ENCODE measurements at places on chromosomes 7 and 10.

GRCh38 chr7:8060241-8060640 lies 91.6 kb downstream of the GLCCI1 start:
- no peak for DNase-seq

GRCh38 chr10:129863201-129863663 lies 100.8 kb downstream of the EBF3 start:
- no peak for DNase-seq

DNA sequence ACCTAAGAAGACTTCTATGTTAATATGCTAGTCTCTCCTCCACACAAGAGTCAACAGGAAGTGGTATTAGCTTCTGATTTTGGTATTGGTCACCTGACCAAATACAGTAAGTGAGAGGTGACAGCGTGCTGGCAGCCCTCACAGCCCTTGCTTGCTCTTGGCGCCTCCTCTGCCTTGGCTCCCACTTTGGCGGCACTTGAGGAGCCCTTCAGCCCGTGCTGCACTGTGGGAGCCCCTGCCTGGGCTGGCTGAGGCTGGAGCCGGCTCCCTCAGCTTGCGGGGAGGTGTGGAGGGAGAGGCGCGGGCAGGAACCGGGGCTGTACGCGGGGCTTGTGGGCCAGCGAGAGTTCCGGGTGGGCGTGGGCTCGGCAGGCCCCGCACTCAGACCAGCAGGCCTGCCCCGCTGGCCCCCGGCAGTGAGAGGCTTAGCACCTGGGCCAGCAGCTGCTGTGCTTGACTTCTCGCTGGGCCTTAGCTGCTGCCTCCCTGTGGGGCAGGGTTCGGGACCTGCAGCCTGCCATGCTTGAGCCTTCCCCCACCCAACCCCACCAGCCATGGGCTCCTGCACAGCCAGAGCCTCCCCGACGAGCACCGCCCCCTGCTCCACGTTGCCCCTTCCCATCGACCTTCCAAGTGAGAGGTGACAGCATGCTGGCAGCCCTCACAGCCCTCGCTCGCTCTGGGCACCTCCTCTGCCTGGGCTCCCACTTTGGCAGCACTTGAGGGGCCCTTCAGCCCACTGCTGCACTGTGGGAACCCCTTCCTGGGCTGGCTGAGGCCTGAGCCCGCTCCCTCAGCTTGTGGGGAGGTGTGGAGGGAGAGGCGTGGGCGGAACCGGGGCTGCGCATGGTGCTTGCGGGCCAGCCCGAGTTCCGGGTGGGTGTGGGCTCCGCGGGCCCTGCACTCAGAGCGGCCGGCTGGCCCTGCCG lies 4.2 kb upstream of the ACSL5 start:
- no peak for DNase-seq

GRCh38 chr10:115937768-115938056 lies 335.3 kb downstream of the GFRA1 start:
- DNase-seq, result no peak

DNA sequence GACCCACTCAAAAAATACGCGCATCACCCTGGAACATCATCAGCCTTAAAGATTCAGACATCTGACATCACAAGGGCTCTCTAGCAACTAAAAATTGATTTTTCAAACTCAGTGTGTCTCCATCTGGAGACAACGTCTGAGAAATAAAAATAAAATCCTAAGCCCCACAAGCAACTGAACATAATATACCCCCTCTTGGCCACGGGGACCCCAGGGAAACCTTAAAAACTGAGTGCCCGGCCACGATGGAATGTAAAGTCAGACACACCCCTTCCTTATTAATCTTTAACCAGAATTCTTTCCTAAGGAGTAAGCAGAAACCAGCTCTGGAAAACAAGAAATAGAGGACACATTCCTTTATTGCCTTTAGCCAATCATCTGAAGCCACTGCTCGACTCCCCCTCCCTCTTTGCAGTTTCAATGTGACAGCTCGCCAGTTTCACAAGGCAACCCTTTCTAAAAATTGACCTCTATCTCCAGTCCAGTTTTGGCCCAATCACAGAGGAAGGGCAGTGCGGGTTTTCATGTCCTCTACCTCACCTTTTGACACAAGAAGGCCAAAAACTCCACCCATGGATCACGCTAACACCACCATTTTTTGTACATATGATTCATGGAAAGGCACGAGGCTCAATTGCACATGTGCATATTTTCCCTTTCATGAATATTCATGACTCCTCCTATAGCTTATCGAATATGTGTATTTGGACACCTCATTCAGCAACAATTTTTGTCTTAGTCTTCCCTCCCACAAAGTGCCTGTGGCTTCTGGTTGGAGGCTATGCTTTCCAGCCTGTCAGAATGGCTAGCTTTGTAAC lies 24.2 kb downstream of the IFIT3 start:
- no peak for DNase-seq

- DNase-seq, result no peak
These were observed 72.3 kb downstream of the AMZ1 start for GRCh38 chr7:2760098-2760889.

DNA sequence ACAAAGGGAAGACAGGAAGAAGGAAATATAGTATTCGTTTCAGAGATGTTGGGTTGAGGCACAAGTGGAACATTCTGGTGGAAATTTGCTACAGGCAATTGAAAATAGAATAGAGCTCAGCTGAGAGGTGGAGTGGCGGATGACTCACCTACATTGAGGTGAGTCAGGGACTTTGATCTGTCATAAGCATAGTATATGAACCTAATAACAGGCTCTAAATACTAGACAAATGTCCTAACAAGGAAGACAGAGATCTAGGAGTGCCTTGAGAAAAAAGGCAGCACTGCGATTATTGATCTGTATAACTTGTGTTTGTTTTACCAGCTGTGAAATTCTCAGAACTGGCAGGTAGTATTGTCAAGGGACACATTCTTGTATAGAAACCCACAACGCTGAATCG lies 907 bp upstream of the IFRD1 start:
- peak; percentile 18 for DNase-seq

DNA sequence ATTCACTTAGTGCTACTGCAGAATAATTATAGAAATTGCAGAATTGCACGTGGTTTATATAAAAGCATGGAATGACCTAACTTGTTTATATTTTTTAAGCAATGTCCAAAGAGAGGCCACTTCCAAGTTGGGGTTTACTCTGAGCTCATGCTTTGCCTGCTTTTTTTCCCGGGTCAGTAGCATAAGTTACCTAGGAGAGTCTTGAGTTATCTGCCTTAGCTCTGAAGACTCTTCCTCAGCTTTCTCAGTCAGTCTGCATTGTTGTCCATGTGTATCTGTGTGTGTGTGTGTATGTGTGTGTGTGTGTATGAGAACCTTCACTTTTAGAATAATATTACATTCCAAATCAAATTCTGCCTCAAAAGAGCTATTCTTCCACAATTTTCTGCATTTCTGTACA lies 239.5 kb upstream of the TCF7L2 start:
- DNase-seq, result no peak

- DNase-seq, result no peak
These were observed 7.0 kb downstream of the PRF1 start for GRCh38 chr10:70595566-70596016.

DNA sequence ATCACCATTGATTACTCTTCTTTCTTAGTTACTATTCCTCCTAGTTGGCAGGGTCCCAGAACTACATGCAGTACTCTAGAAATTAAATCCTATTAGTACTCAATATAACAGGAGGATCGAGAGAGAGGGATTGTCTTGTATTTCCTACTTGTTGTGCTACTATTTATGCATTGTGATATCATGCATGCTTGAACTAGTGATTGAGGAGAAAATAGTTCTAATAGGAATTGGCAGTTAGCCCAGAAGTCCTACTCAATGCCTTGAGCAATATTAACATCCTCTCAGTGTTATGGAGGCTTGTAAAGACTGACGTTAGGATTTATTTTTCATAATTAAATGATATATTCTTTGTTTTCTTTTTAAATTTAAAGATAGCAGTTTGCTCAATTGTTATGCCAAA lies 67.4 kb downstream of the FOXP2 start:
- DNase-seq, result no peak

GRCh38 chr7:88401009-88401623 lies 94.4 kb upstream of the STEAP4 start:
- no peak for DNase-seq

DNA sequence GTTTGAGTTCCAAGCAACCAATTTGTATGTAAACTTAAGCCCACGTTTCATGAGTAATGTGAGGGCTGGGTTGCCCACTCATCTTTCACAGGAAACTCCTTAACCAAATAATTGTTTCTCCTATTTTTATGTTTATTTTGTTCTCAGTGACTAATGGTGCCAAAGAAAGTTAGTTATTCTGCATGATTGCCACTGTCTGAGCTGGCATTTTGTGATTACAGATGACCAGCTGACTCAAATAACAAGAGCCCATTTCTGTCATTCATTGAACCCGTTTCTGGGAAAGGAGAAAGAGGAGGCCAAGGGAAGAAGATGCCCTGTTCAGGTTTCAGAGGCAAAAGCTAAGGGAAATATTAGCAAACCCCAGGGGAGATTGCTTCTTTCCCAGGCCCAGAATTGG lies 186.9 kb upstream of the MYO3A start:
- no peak for DNase-seq

GRCh38 chr7:100489824-100490223 lies 6.1 kb downstream of the NYAP1 start:
- DNase-seq, result no peak

- no peak for DNase-seq
These were observed 363.8 kb upstream of the SHH start for GRCh38 chr7:156176039-156176438.

DNA sequence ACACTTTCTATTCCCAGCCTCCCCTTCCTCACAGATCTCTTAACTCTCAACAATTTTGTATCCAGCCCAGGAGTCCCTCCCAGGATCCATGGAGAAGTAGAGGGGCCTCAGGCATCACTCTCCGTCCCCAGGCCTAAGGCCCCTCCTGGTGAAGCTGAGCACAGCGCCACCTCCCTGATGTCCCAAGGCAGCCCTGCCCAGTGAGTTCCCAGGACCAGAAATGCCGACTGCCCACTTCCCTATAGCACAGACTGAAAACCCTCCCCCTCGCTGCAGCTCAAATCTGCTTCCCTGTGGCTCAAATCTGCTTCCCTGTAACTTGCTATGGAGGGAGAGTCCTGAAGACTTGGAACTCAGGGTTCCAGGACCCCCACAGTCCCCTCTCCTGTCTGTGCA lies 35.6 kb downstream of the YKT6 start:
- no peak for DNase-seq

DNA sequence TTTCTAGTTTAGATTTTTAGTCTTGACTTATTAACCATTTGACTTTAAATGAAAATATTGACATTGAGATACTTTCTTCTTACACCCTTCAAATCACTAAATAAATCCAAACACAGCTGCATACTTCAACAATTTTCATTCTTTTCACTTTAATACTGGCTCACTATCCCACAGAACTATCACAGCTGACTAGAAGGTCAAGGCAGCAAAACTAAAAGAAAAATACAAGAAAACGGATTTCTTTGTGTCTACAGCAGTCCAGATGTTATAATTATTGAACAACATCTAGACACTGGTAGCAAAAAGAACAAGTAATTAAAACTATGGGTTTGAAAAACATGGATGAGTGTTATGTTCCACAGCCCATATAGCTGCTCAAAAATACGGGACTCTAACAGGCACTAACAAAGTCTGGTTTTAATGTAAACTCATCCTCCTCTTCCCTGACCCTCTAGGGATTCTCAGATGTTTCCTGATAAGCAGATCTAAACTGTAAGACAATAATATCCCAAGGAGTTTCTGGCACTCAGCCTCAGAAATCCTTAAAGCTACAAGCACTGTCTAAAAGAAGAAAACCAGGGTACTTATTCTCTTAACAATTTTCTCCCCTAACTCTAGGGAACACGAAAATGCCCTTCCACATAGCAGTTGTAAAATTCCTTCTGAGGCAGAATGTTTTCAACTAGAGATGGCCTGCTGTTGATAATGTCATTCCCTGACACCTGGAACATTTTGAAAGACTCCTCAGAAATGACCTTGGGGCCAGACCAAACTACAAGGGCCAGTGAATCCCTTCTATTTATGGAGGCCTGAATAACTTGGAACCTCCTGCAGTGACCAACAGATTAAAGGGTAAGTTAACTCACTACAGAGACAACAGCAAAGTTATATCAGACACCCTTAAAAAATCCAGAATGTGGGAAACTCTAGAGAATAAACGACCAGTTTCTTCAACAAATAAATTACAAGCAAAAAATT lies 12.8 kb downstream of the DNMBP start:
- no peak for DNase-seq

- no peak for DNase-seq
These were observed 69.2 kb downstream of the ARMC3 start for GRCh38 chr10:22997096-22997495.

DNA sequence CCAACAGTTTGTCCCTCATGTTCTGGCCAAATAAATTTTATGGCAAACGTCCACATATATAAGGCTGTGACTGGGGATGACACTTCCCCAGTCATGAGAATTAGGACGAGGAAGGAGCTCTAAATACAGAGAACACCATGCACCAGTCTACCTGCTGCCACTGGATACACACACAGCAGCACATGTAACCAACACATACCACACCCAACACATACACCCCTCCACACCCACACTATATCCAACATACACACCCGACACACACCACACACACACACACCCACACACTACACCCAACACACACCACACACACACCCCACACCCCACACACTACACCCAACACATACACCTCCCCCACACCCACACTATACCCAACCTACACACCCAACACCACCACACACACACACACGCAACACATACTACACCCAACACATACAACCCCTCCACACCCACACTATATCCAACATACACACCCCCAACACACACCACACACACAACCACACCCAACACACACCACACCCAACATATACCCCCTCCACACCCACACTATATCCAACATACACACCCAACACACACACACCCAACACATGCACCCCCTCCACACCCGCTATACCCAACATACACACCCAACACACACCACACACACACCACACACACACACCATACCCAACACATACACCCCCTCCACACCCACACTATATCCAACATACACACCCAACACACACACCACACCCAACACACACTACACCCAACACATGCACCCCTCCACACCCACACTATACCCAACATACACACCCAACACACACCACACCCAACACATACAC lies 74.1 kb downstream of the HIPK2 start:
- no peak for DNase-seq

DNA sequence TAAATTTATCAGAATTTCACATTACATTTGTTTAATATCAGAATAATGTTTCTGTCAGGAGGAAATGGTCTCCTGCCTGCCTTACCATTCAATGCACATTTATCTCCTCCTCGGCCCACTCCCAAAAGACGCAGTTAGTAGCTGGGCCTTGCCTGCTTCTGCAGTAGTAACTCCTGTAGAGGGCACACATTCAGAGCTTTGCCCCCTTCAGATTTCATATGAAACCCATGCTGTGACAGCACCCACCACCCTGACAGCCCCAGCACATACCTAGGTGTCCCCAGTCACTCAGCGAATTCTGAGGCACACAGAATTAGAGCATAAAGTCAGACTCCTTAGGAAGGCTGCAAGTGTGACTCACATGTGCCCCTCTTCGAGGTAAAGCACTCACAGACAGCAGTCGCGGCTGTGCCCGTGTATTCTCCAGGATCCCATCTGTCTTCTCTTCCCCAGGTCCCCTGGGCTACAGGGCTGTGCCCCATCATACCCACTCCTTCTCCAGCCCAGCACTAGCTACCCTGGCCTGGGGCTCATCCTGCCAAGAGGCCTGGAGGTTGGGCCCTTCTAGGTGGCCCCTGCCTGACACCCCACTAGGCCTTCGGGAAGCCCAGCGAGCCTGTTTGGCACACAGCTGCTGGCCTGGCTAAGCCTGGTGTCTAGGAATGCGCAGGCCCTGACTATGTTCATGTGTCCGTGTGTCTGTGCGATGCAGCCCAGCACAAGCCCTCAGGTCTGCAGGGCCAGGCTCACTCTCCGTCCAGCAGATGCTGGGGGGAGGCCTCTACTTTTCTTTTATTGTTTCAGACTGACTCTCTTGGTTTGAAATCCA lies 4.7 kb upstream of the DEPP1 start:
- DNase-seq, result no peak

All from stimulated activated CD8-positive, alpha-beta memory T cell treated with anti-CD3 and anti-CD28 coated beads, Interleukin-4, amount 100 ng/mL, for 1 hour (primary cell).